Right forelimb (tissue), 1 donor: ENCODE measurements at places on chromosomes 1 and 21.

- peak; percentile 44 for DNase-seq
Observed at GRCh38 chr1:175267716-175268416, 75.3 kb upstream of the KIAA0040 start.

DNA sequence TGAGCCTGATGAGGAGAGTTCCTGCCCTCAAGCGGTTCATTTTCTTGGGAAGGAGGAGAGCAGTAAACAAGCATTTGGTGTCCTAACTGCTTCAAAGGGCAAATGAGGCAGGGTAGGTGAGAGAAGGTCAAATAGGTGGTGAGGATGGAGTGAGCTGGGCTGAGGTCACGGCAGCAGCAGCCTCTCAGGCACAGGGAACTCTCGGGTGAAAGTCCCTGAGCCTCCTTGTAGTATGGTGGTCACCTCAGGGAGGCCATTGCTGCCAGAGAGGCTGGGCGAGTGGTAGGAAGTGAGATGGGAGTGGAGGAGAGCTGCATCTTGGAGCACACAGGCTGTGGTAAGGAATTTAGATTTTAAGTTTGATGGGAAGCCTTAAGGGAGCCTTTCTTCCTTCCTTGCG is 4.0 kb downstream of the ADARB1 start:
- DNase-seq, result no peak

- DNase-seq, result no peak
Observed at GRCh38 chr1:228798548-228798947, 63.3 kb downstream of the RHOU start.

DNA sequence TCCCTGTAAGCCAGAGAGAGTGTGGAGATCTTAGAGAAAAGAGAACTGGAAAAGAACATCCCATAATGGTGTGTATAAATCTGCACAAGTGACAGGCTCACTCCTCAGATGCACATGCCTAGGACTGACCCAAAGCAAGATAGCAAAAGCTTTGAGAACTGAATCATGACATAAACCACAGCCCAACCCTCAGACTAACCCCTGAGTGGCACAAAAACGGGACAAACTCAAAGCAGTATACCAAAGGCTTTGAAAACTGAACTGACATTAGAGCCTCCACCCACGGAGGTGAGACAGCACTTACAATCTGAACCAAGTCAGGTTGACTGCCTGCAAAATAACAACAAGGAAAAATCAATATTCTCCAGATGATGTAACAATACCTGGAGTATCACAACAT is 70.8 kb downstream of the TIAM1 start:
- no peak for DNase-seq

- no peak for DNase-seq
Observed at GRCh38 chr21:27306791-27307775, 340.2 kb upstream of the ADAMTS5 start.

DNA sequence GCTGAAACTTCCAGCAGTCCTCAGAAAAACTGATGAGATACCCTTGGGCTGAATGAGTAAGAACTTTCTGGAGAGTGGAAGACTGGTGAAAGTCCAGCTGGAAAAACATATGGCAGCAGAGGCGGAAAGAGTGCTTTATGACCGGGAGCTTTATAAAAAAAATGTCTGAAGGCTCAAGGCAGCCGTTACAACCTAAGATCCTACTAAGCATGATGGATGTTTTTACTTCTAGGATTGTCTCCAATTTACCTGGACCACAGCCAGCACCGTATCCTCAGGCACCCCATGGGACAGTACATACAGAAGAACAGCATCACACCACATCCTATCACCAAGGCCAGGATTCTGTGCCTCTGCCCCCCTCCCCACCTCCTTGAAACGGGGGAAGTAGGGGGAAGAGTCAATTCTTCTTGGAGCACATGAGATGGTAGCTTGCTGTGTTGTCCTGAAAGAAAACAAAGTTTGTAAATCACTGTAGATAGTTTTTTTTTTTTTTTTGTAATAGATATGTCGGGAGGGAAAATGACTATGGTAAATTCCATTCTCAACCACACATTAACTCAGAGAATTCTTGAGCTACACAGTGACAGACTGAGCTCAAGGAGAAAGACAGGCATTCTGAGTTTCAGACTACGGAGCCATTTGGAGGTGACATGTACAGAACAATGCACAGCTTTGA is 11.8 kb upstream of the IRF2BP2 start:
- peak; percentile 75 for DNase-seq

DNA sequence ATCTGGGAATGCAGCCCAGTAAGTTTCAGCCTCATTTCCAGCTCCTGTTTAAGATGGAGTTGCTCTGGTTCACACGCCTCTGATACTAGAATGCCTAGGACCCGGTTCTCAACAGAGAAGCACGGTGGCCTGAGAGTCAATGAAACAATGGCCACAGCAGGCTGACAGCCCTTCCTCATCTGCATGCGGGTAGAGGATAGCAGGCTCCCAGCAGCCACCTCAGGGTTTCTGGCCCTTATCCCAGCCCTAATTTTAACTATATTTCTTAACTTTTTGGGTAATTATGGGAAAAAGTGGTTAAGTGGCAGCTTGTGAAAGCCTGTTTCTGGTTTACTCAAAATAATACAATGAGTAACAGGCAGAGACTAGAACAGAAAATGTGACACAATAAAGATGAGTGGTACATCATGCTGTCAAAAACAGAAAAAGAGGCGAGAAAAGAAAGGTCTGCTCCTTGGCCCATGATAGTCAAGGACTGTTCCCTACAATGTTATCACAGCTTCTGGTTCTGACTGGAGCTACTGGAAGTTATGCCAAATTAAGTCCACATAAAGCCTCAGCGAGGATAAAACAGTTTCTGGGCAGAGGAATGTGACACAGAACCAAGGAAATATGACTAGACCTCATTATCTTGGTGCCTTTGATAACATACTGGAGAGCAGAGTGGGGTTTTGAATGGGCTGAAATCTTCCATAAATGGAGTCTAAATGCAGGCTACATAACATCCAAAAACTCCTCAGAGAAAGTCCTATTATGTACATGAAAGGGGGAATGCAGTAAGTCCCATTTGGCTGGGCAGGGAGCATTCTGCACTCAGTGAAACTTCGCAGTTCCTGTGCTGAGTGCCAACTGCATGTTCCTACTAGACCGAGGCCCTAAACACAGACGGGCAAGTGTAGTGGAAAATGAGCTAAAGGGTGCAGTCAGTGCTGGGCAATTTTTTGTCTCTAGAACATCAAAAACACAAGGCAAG is 92.1 kb downstream of the NIBAN1 start:
- DNase-seq, result no peak

- no peak for DNase-seq
Observed at GRCh38 chr1:232622378-232622777, 7.6 kb downstream of the SIPA1L2 start.

- no peak for DNase-seq
Observed at GRCh38 chr1:214349008-214349407, 68.0 kb downstream of the SMYD2 start.

- no peak for DNase-seq
Observed at GRCh38 chr1:66283622-66284041, 250.3 kb upstream of the SGIP1 start.
